Activated naive CD4-positive, alpha-beta T cell treated with anti-CD3 and anti-CD28 coated beads, Interleukin-2, amount 50 U/mL, for 72 hours (primary cell): ENCODE measurements at places on chromosomes 2 and 18. TPM values are rescaled to one million over a fixed set of nuclear protein-coding genes. Genes with fewer than 3 reads are reported as not detected.

CFAP210 gene
- total RNA-seq, result not detected

ID2 gene
- 42.8 TPM for total RNA-seq

NETO1 gene
- not detected for total RNA-seq

UGT1A4 gene
- not detected for total RNA-seq

CCBE1 gene
- 0.08 TPM for total RNA-seq

FHOD3 gene
- total RNA-seq, result not detected

BMP10 gene
- not detected for total RNA-seq

DSG1 gene
- not detected for total RNA-seq

SERPINB12 gene
- total RNA-seq, result not detected

HOXD4 gene
- not detected for total RNA-seq

SLC40A1 gene
- 1.6 TPM for total RNA-seq

ZBTB7C gene
- not detected for total RNA-seq

PTPN2 gene
- total RNA-seq, result 57.0 TPM

PPP4R3B gene
- 53.4 TPM for total RNA-seq

AQP12B gene
- not detected for total RNA-seq
